Muscle of arm (tissue), 14 donors: ENCODE measurements at places on chromosomes 4 and X. TPM values are rescaled to one million over a fixed set of nuclear protein-coding genes. Genes with fewer than 3 reads are reported as not detected.

Gene MAD2L1
- polyA plus RNA-seq = not detected

GRCh38 chr4:156594624-156595023 lies 377.0 kb downstream of the PDGFC start:
- DNase-seq = no peak

GRCh38 chrX:150940844-150941495 lies 42.2 kb upstream of the HMGB3 start:
- DNase-seq = no peak

GRCh38 chr4:47837094-47837907 lies 566 bp downstream of the CORIN start:
- DNase-seq = no peak

DNA sequence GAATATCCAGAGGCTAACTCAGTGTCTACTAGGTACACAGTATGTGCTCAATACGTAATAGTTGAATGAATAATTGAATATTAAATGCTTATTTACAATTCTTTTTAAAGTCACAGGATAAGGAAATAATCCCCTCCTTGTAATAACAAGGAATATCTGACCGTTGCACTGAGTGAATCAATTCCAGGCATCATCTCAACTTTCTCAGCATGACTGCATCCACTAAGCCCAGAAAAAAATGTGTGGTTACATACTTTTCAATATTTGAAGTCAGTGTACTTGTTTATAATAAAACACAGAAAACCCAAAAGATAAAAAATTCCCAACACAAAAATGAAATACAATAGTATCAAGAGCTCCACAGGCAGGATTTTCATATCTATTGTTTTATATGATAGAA lies 105.4 kb downstream of the TMEM144 start:
- no peak for DNase-seq

DNA sequence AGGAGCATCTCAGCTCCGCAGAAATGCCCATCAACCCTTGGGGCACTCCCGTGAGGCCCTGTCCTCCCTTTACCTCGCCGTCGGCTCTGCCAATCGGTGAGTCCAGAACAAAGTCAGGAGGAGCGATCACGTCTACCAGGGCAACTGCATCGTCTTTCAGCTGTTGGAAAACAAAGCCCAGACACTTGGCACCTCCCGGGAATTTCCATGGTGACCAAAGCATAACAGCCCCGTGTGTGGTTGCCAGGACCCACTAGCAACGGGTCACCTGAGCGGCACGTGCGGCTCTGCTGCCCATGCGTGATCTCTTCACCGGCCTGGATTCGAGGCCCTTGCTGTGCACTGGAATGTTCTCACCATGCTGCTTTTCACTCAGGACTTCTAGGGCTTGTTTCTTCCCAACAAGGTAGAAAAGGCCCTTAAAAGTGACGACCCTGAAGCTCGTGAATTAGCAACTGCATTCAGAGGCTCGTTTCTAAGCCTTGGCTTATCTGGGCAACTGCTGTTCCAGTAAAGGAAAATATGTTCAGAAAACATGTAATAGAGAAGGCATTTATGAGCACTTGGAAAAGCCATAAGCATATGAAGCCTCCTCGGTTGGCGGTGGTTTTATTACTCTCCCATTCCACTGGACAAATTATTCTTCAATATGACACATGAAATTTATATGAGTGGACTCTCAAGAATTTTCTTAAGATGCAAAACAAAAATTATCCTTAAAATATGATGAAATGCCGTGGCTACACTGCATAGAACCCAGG lies 69.5 kb downstream of the ACOX3 start:
- DNase-seq = peak; percentile 51

DNA sequence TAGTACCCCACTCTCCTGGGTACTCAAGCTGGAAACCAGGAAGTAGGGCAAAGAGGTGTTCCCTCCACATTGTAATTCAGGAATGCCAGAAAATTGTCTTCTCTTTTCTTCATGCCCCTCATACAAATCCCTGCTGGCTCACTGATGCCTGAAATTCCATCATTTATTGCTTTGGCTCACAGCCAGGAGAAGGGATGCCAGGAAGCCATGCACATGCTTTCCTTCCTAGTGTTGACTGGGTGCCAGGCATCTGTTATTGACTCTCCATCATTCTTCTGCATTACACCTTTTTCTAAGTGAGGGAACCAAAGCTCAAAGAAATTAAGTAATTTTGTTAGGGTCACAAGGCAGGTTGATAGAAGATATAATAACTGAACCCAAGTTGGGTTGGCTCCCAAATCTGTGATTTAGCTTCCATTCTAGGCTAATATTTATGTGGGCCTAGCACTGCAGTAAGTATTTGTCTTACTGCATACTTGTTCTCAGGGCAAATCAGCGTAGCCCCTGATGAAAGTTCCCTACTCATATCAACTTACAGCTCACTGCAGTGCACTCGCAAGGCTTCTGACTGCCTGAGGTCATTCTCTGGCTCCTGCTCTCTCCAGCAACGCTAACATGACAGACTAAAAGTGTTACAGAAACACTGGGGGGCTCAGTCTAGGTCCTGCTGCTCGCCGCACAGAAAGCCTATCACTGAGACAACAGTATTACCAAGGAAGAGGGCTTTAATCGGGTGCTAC lies 89.0 kb downstream of the TRAPPC11 start:
- DNase-seq = peak; percentile 25
